Activated CD8-positive, alpha-beta memory T cell treated with anti-CD3 and anti-CD28 coated beads for 1 hour (primary cell): ENCODE measurements at places on chromosomes 6 and 20.

GRCh38 chr20:50381075-50381732 is 129.0 kb upstream of the PTPN1 start:
- DNase-seq, result no peak

DNA sequence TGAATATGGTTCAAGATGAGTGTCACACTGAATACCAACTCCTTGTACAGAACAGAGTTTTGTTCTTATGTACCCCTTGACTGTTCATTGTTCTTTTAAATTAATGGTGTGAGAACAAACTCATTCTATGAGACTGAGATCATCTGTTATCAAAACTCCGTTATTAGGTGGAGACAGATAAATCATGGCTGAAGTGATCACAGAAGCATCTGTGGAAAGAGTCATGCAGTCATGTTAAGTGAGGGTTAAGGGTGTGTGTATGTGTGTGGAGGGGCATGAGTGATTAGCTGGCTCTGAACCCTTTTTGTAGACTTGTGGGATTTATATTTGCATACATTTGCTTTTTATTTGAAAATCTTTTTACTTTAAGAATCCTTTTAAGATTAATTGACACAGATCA is 24.7 kb downstream of the ADGRG6 start:
- no peak for DNase-seq

DNA sequence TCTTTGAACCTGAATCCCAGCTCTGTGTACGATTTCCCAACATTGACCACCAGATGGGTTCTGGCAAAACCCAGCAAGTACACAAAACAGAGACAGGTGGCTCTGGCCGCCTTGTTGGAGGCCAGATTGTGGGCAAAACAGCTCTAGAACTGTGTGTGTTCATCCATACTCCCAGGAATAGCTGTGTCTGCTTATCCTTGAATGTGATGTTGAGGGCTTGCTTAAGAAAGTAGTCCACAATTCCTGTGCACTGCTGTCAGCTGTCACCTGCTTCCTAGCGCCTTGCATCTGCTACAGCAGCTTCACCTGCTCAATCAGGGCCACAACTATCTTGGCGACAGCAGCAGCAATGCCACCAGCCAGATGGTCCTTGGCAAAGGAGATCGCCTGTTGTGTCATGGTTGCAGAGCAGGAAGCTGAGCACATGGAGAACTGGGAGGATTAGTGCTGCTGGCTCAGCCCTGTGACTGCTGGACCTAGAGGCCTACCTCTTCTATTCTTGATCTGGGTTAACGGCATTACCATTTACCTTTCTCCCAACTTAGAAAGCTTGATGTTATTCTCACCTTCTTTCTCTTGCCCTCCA is 3.7 kb upstream of the SMAP1 start:
- DNase-seq, result no peak

DNA sequence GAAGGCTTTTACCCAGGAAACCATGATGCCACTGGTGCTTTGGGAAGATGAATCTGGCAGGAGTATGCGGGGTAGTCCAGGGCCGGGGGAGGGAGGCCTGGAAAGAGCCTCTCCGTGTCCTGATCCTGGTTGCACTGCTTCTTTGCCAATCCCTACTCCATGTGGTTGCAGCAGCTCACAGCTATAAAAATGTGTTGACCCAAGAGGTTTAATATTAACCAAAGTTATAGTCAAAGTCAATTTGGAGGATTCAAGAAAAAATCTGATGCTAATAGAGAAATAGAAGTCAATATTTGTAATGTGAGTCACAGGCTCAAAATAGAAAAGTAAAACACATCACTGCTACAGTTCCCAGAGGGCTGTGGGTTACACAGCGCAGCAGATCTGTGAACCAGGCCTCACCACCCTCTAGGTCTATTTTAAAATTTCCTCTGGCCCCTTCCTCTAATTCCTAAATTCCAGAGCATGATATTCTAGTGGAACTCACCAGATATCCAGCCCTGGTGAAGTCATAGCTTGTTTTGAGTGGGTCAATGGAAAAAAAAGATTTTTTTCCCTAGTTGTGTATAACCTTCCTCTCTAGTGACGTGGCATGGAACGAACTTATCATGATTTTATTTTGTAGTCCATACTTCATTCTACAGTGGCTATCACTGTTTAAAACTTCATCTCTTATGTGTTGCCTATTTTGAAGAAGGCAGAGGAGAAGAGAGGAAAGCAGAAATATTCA is 63.2 kb upstream of the BMP2 start:
- DNase-seq, result no peak

DNA sequence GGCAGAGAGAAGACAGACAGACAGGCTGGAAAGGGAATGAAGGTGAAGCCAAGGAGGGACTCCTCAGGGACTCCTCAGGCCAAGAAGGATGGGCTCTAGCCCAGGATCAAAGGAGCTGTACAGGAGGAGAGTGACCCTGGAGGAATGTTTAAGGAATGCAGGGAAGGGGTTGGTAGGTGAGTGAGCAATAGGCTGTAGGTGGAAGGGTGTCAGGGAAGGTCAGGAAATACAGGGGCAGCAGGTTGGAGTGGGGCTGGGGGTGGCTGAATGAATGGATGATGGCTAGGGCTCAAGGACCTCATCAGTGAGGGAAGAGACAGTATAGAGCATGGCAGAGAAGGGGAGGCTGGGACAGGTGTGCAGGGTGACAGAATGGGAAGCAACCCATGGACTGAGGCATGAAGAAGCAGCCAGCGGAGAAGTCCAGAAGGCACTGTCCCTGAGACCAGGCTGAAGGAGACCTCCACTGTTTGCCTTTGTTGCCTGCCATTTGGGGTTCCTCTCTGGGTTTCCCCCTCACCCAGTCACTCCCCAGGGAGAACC is 13.2 kb downstream of the SYNGAP1 start:
- no peak for DNase-seq
